Right ventricle myocardium superior (tissue), 1 donor: ENCODE measurements at places on chromosomes 13 and 19. TPM values are rescaled to one million over a fixed set of nuclear protein-coding genes. Genes with fewer than 3 reads are reported as not detected.

DNA sequence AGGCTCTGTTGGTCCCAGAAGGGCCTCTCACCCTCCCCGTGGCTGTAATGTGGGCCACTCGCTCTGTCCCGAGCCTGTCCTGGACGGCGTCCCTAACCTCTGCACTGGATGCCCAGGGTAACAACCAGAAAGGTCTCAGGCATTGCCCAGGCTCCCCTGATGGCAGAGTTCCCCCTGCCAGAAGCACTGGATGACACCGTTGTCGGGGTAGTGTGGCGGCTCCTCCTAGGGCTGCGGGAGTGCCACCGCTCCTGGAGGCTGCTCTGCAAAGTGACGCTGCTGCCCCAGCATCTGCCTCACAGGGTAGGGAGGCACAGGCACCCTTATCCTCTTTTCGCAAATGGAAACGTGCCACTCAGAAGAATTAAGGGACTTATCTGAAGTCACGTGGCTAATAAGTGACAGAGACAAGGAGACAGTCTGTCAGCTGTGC lies 32.0 kb downstream of the MPHOSPH8 start:
- no peak for DNase-seq

DNA sequence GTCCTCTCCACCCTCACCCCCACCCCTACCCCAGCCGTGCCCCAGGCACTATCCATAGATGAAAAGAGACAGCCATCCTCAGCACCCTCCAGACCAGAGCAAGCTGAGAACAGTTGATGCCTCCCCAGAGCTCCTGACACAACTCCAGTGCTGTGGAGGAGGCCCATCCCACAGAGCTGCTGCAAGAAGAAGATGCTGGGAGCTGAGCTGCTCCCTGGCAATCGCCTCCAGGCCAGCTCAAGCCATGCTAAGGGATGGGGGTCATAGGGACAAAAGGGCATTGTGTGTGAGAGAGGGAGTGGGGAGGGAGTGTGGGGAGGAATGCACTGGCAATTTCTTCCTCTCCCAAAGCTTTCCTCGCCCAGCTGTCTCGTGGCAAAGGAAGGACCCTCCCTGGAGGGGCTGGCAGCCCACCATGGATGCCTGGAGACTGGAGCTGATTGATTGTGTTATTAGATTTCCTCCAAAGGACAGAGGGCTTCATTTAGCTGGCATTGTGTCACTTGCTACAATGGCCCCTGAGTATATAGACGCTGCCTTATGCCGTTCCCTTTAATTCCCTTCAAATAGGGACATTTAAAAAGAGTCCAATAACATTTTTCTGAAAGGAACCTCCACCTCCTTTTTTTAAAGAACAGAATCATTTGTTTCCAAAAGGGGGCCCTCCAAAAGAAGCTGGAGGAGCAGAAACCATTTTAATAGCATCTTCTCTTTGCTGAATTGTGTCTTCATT lies 476.4 kb downstream of the FOXO1 start:
- peak; percentile 45 for DNase-seq

DNA sequence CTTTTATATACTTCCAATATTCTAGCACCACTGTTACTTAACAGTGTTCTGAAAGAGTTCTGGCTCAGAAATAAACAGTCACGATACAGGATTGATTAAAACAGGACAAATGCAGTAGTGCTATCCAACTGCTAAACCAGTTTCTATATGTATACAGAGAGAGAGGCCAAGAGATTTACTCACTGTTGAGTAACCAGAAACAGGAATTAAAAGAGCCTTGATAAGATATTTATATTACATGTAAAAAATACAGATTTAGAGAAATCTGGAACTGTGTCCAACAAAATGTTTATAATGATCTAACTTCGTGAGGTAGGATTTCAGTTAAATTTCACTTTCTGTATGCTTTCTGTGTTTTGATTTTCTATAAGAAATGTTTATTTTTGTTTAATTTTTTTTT lies 116.6 kb downstream of the CDK8 start:
- DNase-seq: no peak

- DNase-seq: no peak
These were observed 10.4 kb downstream of the XAB2 start for GRCh38 chr19:7618771-7619510.

DNA sequence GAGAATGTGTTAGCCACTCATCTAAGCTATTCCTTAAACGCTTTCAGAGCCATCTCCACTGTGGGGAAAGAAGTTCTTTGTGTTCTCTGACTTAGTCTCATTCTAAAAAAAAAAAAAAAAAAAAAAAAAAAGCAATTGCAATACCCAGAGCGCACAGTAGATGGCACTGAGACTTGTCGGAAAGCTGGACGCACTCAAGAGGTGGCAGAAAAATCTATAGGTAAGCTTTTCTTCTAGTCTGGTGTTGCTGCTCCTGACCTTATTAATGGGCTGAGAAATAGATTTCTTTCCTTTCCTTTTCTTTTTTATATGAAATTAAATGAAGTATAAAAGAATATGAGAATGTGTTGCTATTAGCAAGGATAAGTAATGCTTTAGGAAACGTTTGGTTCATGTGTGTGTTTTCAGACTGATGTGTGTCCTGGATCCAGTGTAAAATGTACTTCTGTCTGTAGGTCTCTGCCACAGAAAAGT lies 4.7 kb upstream of the GJB2 start:
- no peak for DNase-seq

- no peak for DNase-seq
These were observed 11.8 kb downstream of the DAPK3 start for GRCh38 chr19:3958836-3959765.

GRCh38 chr13:84362777-84363176 lies 480.5 kb upstream of the SLITRK1 start:
- DNase-seq: no peak

GRCh38 chr13:33717775-33718174 lies 100.2 kb upstream of the RFC3 start:
- no peak for DNase-seq

DNA sequence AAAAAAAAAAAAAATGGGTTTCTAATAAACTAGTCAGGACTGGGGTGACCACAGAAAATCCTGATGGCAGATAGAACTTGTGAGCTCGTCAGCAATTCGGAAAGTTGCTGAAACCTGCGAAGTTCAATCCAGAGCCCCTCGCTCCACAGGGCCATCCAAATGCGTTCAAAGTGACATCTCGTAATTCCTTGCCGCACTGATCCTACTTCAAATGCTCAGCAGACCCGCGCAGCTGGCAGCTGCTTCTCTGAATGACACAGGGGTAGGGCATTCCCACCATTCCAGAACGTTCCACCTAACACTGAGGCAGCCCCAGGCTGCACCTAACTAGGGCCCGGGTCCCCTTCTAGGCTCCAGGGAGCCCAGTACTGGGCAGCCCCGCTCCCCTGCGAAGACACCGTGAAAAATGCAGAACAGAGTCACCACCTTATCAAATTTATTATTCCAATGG lies 4.8 kb upstream of the DAPK3 start:
- DNase-seq: no peak

DNA sequence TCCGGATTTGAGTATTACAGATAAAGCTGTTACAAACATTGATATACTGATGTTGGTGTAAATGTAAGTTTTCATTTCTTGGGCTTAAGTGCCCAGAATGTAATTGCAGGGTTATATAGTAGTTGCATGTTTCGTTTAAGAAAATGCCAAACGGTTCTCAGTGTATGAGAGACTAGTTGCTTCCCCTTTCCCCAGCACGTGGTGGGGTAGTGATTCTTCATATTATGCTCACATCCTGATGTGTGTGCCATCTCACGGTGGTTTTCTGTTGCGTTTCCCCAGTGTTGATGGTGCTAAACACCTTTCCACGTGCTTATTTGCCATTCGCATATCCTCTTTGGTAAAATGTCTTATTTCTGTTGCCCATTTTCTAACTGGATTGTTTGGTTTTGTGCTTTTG lies 34.7 kb upstream of the F7 start:
- DNase-seq: no peak

DNA sequence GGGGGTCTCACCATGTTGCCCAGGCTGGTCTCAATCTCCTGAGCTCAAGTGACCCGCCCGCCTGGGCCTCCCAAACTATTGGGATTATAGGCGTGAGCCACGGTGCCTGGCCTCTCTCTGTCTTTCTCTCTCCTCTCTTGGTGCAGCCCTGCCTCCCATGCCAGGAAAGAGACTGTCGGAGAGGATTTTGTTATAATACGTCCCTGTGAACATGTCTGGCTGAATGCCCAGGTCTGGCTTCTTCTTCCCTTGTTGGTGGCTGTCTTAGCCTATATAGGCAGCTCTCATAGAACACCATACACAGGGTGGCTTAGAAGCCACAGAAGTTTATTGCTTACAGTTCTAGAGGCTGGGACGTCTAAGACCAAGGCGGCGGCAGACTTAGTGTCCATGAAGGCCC lies 46.4 kb downstream of the PEX11G start:
- peak; percentile 50 for DNase-seq

DNA sequence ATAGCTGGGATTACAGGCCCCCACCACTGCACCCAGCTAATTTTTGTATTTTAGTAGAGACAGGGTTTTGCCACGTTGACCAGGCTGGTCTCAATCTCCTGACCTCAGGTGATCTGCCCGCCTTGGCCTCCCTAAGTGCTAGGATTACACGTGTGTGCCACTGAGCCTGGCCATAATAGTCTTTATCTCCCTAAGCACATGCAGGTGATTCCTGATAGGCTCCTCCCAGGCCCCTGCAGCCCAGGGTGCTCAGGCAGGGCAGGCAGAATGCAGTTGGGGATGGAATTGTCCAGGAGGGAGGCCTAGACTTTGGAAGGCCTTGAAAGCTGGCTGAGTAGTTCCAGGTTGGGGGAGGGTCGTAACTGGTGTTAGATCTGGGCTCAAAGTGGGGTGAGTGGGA lies 8.5 kb downstream of the ZNF526 start:
- no peak for DNase-seq

- no peak for DNase-seq
These were observed 255.0 kb upstream of the SLITRK1 start for GRCh38 chr13:84137292-84137691.

DNA sequence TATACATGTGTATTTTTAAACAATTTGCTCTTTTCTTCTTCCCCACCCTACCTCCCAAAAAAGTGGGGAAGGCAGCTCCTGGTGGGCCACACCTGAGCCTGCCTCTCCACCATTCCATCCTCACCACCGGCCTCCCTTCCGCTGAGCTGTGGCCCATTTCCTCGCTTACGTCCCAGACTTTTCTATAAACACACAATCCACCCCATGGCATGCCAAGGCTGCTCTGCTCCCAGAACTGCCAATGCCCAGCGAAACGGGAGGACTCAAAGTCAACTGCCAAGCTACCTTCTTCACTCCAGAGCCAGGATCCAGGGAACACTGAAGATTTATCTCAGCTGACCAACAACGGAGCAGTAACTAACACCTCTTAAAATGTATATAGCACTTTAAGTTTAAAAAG lies 2.8 kb downstream of the N4BP2L1 start:
- DNase-seq: no peak

DNA sequence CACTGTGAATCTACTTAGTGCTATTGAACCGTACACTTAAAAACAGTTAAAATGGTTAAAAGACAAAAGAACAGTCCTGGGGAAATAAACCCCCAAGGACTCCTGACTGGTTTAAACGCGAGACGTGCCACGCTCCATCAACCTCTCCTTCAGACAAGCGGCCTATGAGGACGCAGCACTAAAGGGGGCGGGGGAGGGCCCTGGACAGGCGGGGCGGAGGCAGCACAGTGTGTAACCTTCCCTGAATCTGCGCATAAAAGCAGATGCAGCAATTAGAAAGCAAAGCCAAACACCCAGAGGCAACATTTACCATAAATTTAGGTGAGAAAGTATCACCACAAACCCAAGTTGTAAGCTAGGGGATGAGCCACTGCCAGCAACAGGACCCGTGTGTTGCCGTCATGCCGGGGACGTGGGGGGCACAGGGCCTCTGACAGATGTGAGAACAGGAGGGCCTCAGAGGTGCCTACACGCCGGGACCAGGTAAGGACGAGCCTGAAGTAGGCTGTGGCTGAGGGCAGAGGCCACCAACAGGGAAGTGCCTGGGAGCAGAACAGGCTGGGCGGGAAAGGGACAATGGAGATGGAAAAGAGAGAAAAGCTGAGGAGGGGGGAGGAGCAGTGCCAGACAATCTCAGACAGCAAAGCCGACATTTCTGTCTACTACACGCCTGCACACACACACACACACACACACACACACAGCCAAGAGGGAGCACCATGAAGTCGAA lies 15.3 kb upstream of the ADPRHL1 start:
- DNase-seq: no peak

- no peak for DNase-seq
These were observed 629.1 kb downstream of the LIG4 start for GRCh38 chr13:107586216-107586615.

DNA sequence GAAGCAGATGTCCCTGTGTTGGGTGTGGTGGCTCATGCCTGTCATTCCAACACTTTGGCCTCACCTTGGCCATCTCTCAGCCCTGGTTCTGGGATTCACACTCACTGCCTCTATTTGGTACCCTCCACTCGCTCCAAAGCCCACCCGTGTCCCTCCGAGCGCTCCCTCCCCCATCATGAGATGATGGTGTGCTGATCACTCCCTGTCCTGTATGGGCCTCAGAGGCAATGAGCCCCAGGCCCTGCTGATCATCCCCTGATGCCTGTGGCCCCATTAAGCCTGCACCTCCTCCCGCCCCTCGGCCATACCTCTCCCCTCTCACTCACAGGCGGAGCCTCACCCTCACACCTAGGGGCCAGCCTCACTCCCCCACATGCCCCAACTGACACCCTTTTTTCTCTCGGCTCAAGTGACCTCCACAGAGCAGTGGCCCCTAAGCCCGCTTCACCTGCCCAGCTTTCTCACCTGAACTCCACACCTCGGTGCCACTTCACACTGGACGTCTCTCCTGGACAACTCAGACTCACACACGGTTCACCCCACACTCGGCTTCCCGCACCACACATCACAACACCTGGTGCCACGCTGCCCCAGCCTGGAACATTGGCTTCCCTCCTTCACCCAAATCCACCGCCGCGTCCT lies 114.5 kb downstream of the STK24 start:
- DNase-seq: no peak

DNA sequence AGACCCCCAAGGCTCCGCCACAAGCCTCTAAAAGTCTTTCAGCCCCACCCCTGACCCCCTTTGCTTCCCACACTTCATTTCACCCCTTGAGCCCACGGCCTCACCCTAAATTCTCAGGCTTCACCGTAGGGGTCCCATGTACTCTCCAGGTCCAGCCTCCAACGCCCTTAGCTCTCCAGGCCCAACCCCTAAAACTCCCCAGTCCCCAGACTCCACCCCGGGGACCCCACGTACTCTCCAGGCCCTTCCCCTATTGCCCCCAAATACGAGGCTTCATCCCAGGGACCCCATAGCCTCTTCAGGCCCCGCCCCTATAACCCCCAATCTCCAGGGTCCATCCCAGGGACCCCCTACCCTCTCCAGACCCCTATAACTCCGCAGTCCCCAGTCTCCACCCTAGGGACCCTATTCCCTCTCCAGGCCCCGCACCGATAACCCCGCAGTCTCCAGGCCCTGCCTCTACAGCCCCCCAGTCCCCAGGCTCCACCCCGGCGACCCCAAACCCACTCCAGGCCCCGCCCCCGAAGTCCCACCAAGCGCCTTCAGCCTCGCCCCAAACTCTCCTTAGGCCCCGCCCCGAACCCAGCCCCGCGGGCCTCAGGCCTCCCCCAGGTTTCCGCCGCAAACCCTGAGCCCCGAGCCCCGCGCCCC lies 619 bp downstream of the MED16 start:
- DNase-seq: peak; percentile 62

Gene PPFIA3
- total RNA-seq: 5.0 TPM

Gene TPTE2
- not detected for total RNA-seq

Gene ZNF836
- 7.0 TPM for total RNA-seq

Gene NFIX
- total RNA-seq: 160 TPM

Gene SOX1
- total RNA-seq: not detected

Gene CRLF1
- 20.6 TPM for total RNA-seq

Gene IGFL1
- not detected for total RNA-seq

Gene PSG6
- not detected for total RNA-seq

Gene MIR17HG
- 1.0 TPM for total RNA-seq

Gene GPR4
- 5.3 TPM for total RNA-seq

Gene HSPB6
- 570 TPM for total RNA-seq

Gene RTBDN
- total RNA-seq: not detected
